ENCODE measurements at places on chromosomes 4 and X. TPM values are rescaled to one million over a fixed set of nuclear protein-coding genes. Genes with fewer than 3 reads are reported as not detected.
A peak's percentile ranks its signal among the peaks of the same experiment; 100 is the strongest.

DNA sequence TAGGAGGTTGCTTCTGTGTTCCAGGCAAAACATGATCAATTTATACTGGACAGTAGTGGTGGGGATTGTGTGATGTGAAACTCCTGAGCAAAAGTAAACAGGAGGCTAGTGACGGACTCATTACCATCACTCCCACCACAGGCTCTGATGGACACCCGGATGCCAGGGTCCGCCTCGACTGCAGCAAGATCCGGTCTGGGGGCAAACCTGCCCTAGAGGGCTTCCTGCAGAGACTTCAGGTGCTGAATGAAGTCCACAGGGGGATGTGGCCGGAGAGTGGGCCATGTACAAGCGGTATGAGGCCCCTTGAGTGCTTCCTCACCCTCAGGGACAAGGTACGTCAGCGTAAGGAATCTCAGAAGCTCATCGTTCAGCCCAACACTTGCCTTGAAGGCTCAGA, 23.4 kb upstream of the TECRL start:
- H3K27ac ChIP-seq: no peak overlapping the region
- H3K36me3 ChIP-seq: no peaks in the 10 kb centered on the region
- H3K4me3 ChIP-seq: no peak overlapping the region

DNA sequence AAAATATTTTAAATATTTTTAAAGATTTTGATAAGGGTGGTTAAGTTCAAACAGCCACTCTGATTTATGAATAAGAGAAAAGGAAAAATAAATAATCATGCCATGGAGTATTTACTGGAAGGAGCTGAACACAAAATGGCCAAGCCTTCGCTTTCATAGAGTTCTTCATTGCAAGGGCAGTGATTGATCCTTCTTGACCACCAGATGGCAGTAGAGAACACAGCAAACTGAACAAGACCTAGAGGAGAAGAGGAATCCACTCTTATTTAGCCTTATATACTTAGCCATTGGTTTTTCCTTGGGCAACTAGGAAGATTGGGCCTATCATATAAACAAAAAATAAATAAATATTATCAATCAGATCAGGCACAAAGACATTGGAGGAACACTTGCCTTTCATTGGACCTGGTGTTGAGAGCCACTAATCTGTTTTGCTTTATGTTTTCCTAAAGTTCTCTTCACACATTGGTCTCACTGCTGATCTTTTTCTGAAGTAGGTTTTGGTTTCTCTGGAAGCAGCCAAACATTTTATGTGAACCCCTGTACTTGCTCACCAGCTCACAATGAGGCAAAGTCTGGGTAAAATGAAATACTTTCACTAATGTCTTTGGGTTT, 58.1 kb upstream of the PARM1 start:
- no peaks in the 10 kb centered on the region for H3K36me3 ChIP-seq
- no peak overlapping the region for H3K4me3 ChIP-seq
- no peak overlapping the region for H3K27ac ChIP-seq
- peak; percentile 76 for DNase-seq
- no peaks in the 10 kb centered on the region for H3K27me3 ChIP-seq

DNA sequence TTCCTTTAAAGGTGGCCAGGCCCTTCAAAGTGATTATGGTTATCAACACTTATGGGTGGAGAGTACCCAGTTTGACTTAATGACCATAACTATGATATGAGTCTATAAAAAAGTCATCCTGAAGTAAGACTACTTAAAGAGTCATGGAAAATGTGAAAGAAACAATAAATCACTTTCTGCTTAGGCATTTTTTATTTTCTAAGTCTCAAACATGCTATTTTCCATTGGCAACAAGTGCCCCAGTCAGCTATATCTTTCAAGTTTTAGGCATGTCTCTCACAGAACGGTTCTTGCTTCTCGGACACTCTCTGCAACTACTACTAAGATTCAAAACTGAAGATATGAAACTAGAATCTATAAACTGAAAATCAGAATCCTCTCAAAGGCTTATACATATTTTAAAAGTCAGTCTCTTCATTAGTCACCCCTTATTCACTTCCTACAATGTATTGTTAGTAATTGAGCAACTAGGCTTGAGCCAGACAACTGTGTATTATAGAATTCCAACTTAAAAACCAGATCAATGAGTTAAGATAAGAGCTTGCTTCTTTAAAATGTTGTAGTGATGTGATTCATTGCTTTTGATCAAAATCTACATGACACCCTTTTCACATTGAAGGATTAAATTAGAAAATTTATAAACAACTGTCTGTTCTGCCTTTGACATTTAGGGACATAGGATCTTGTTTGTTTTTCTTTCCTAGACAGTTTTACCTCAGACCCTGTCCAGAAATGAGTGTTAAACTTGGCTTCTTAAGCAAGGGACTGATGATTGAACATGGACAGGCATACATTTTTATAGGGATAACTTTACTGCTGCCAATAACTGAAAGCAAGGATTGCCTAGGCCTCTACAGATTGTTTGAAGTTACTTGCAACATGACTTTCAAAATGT, 2.9 kb downstream of the ANTXR2 start:
- H3K36me3 ChIP-seq: no peaks in the 10 kb centered on the region
- no peaks in the 10 kb centered on the region for H3K4me1 ChIP-seq
- DNase-seq: no peak

DNA sequence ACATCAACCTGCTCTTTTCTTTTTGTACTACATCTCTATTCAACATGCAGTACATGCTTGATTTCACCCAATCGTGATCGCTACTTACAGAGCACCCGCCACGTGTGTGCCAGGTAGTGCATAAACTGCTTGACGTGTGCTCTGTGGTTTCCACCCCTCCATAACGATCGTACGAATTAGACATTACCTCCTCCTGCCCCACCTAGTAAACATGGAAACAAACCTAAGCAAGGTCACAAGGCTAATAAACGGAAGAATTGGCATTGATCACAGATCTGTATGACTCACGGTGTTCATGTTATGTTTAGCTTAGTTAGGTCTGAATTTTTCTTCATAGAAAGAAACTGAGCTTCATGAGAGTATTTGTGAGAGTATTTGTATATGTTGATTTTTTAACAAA, 64.1 kb downstream of the STX18 start:
- H3K4me3 ChIP-seq: no peak overlapping the region
- H3K36me3 ChIP-seq: no peaks in the 10 kb centered on the region
- no peak for DNase-seq
- peaks cover 21% of the 10 kb centered on the region for H3K4me1 ChIP-seq
- H3K27me3 ChIP-seq: no peaks in the 10 kb centered on the region

- peak; percentile 69 for DNase-seq
- H3K4me1 ChIP-seq: no peaks in the 10 kb centered on the region
- H3K4me3 ChIP-seq: no peak overlapping the region
- H3K36me3 ChIP-seq: no peaks in the 10 kb centered on the region
- no peak overlapping the region for H3K27ac ChIP-seq
Observed at GRCh38 chr4:25180524-25181131, 20.4 kb upstream of the SEPSECS start.

- H3K27me3 ChIP-seq: peaks cover 3% of the 10 kb centered on the region
- H3K4me1 ChIP-seq: no peaks in the 10 kb centered on the region
- no peak overlapping the region for H3K27ac ChIP-seq
Observed at GRCh38 chrX:16643176-16643575, 6.8 kb upstream of the S100G start.

DNA sequence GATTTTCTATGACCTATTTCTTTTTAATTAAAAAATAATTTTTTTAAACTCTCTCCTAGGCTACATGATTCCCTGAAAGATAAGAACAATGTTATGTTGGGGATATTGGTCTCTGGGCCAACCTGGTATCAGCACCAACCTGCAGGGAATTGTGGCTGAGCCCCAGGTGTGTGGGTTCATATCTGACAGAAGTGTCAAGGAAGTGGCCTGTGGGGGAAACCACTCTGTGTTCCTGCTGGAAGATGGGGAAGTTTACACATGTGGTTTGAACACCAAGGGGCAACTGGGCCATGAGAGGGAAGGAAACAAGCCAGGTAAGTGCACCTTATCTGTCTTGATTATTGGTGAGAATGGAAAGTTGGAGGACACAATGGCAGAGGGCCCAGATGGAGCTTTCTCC, 13.5 kb downstream of the HERC3 start:
- no peak for DNase-seq
- H3K27ac ChIP-seq: no peak overlapping the region
- H3K27me3 ChIP-seq: no peaks in the 10 kb centered on the region
- peaks cover 8% of the 10 kb centered on the region for H3K4me1 ChIP-seq
- no peak overlapping the region for H3K4me3 ChIP-seq
- H3K36me3 ChIP-seq: no peaks in the 10 kb centered on the region

- no peaks in the 10 kb centered on the region for H3K36me3 ChIP-seq
- H3K4me3 ChIP-seq: no peak overlapping the region
- no peaks in the 10 kb centered on the region for H3K4me1 ChIP-seq
- no peak for DNase-seq
- no peaks in the 10 kb centered on the region for H3K27me3 ChIP-seq
Observed at GRCh38 chr4:94177822-94178221, 29.8 kb upstream of the SMARCAD1 start.

GRCh38 chrX:96889726-96890125, 6.0 kb downstream of the RPA4 start:
- no peak overlapping the region for H3K27ac ChIP-seq
- DNase-seq: no peak
- no peaks in the 10 kb centered on the region for H3K27me3 ChIP-seq
- H3K4me1 ChIP-seq: no peaks in the 10 kb centered on the region

DNA sequence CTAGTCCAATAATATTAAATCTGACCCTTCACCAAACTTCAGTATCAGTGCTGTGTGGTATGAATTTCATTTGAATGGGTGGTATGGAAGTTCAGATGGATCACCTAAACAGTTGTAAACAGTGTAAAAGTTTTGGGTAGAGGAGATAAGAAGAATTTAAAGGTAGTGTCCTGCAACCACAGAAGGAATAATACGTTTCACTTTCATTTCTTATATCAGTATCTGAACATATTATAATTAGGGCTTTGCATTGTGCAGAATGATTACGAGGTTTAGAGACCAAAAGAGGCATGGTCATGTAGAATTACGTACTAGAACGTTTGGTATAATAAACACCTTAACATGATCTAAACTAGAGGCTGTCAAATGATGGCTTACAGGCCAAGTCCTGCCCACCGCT, 116.1 kb downstream of the PDLIM5 start:
- no peak overlapping the region for H3K27ac ChIP-seq
- no peaks in the 10 kb centered on the region for H3K36me3 ChIP-seq
- H3K27me3 ChIP-seq: no peaks in the 10 kb centered on the region
- no peak overlapping the region for H3K4me3 ChIP-seq
- peaks cover 25% of the 10 kb centered on the region for H3K4me1 ChIP-seq
- no peak for DNase-seq

DNA sequence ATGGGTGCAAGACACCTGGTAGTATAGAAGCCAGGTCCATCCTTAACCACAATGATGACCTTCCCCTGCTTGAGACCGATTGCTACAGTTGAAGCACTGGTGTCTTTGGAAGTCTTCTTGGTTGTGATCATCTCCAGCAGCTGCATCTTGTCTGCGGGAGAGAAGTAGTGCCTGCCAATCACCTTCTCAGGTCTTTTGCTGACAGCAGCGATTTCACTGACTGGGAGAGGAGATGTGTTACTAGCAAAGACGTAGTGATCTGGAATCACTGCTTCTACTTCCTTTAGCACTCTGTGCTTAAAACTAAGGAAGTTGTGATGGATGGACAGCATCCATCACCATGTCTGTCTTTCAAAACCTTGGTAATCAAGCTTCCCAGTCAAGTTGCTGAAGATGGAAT, 25.9 kb downstream of the CPE start:
- H3K4me3 ChIP-seq: no peak overlapping the region
- DNase-seq: no peak
- no peaks in the 10 kb centered on the region for H3K27me3 ChIP-seq
- H3K36me3 ChIP-seq: no peaks in the 10 kb centered on the region
- no peaks in the 10 kb centered on the region for H3K4me1 ChIP-seq

Gene PAGE2B
- total RNA-seq: not detected

Gene IL13RA2
- not detected for total RNA-seq

Gene RBMXL3
- total RNA-seq: not detected

Gene CSN1S1
- not detected for total RNA-seq

Measured in A673 (cell line).